ENCODE measurements at places on chromosomes 5 and 9.

GRCh38 chr5:138757061-138757776, 4.0 kb downstream of the CTNNA1 start:
- DNase-seq = no peak

- DNase-seq = no peak
Observed at GRCh38 chr5:128193665-128194390, 110.3 kb downstream of the SLC12A2 start.

GRCh38 chr5:62643556-62644451, 65.2 kb downstream of the LRRC70 start:
- DNase-seq = no peak

- no peak for DNase-seq
Observed at GRCh38 chr5:133844836-133845235, 123.6 kb downstream of the C5orf15 start.

DNA sequence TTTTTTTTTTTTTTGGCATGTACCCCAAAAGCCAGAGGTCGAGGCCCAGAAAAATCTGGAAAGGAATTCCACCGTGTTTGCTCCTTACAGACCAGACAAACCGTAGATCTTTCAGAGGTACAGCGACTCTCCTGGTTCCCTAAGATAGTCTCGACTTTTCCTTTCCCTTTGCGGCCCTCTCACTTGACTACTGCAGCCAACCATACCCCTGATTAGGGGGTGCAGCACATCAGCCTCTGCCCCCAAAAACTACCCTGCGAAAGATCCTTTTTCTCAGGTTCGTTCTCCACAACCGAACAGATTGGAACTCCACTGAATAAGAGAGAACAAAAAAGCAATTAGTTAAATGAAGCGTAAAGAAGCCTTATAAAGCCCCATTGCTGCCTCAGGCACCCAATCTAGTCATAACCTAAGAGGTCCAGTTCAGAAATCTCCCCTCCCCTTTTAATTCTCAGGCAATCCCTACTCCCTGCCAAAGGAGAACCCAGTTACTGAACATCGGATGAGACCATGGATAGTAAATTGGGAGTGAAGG, 379 bp upstream of the TICAM2 start:
- no peak for DNase-seq

GRCh38 chr9:115374724-115375268, 256.8 kb upstream of the TNC start:
- DNase-seq = no peak

GRCh38 chr9:28915202-28915930, 1342.1 kb upstream of the C9orf72 start:
- DNase-seq = no peak

- no peak for DNase-seq
Observed at GRCh38 chr5:176508603-176509002, 28.6 kb downstream of the RNF44 start.

DNA sequence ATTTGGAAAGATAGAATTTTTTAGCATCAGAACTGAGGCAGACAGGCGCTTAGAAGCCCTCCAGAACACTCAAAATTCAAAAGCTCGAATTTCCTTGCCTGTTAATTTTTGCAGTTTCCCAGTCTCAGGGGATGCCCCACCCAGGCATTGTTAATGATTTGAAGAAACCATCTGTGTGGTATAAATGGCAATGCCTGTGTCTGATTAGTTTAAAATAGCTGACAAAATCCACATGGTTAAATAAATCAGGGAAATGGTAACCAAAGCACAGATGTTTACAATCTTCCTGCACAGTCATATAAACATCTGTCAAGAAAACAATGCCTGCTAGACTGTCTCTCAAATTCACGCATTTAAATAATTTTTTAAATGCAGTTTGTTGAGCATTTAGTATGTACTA, 185.2 kb upstream of the RGMB start:
- no peak for DNase-seq

GRCh38 chr5:74070766-74071165, 444.8 kb downstream of the ARHGEF28 start:
- DNase-seq = no peak

- DNase-seq = no peak
Observed at GRCh38 chr5:3678801-3679200, 83.2 kb downstream of the IRX1 start.

DNA sequence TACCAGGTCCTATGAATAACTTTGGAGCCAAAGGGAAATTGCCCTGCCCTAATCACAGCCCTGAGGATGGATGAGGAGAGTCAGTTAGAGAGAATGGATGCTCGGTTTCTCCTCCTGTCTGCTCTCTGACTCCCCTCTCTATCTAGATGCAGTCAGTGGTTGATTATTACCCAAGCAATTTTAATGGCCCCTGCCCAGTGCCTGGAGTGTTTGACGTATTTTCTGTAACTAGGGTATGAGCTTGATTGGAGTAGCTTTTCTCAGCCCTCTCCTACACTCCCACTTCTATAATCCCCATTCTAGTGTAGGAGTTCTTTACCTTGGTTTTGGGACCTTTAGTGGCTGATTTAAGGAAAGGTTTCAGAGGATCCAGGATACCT, 60.4 kb downstream of the DOCK2 start:
- no peak for DNase-seq

DNA sequence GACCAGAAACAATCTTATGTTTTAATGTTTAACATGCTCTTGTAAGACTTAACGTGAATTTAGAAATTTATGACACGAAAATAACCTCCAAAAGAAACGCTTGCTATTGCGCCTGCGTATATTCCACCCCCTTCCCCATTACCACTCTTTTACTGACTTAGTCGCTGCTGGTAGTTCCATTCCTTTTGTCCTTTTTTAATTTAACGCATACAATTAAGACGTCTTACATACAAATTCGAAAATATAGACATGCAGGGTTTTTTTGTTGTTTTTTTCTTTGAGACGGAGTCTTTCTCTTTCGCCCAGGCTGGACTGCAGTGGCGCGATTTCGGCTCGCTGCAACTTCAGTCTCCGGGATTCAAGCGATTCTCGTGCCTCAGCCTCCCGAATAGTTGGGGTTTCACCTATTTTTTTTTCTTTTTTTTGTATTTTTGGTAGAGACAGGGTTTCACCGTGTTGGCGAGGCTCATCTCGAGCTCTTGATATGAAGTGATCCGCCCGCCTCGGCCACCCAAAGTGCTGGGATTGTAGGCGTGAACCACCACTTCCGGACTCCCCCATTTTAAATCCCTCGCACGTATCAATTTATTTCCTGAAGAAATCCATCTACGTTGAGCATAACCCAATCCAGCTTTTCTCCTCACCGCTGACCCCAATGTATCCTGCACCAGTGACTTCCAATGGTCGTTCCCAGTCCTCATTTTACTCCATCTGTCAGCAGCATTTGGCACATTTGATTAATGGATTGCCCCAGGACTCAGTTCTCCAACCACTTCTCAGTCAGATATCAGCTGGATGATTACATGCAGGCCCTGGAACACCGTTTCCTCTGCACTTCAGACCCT, 684 bp upstream of the MED7 start:
- DNase-seq = peak; percentile 20

DNA sequence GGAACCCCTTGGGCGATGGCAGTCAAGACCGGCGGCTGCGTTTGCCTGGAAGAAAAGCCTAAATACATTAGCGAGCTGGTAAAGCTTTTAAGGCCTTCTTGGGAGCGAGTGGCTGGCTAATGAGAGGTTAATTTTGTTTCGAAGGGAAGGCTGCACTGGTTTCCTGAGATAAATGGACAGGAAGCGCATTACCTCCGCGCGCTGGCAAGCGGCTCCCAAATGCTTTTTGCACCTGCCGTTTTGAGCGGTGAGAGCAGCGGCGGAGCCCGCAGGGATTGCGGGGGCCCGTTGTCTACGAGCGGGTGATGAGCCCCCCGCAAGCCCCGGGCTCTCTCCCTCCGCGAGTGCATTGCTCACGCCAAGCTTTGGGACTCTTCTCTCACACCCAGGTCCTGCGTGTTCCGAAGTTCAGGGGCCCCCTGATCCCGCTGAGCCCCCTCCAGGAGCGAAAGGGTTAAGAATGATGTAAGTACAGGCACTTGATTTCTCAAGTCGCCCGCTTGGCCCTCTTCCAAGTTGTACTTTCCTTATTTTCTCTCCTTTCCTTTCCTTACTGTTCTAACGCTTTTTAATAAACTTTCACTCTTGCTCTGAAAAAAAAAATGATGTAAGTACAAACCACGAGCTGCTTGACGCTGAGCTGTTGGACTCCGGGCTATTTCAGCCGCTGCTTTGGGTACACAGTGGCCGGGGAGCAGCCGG, 3.1 kb upstream of the RGMB start:
- DNase-seq = no peak

DNA sequence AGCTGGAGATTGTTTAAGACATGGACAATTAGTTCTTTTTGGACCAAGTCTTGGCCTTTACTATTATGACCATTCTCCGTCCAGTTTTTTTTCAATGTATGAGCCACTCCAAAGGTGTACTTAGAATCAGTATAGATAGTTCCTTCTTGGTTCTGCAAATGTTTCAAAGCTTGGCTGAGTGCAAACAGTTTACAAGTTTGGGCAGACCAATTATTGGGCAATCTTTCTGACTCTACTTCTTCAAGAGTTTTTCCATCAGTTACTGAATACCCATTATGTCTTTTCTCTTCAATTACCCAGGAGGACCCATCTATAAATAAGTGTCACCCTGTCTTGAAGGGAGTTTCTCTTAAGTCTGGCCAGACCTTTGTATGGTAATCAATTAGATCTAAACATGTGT, 15.5 kb downstream of the IFT74 start:
- DNase-seq = no peak

GRCh38 chr9:127419348-127419747, 4.8 kb upstream of the ZNF79 start:
- DNase-seq = no peak

- no peak for DNase-seq
Observed at GRCh38 chr9:79573412-79573923, 1.7 kb downstream of the TLE4 start.

- no peak for DNase-seq
Observed at GRCh38 chr5:163436515-163436914, 880 bp upstream of the CCNG1 start.

DNA sequence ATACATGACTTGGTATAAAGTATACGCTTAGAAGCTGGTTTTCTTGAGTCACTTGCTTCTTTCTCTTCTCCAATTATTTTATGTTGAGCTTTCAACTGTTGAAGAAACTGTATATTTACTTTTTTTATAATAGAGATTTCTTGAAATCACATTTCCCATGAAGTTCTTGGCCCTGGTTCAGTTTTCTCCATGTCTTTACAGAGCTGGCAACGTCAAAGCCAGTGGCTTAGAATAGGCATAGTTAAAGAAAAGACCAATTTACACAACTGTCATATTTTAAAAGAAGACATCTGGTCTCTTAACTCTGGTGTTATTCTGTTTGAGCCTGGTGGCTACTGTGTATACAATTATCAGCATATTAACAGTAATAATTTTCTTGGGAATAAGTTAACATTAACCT, 1249.3 kb downstream of the CDH12 start:
- DNase-seq = no peak

- no peak for DNase-seq
Observed at GRCh38 chr5:44183753-44184152, 205.5 kb downstream of the FGF10 start.

- DNase-seq = no peak
Observed at GRCh38 chr5:176407456-176408251, 8.7 kb downstream of the CLTB start.

GRCh38 chr9:14424983-14425382, 111.0 kb upstream of the NFIB start:
- no peak for DNase-seq

- no peak for DNase-seq
Observed at GRCh38 chr5:88396000-88396535, 127.4 kb upstream of the TMEM161B start.

DNA sequence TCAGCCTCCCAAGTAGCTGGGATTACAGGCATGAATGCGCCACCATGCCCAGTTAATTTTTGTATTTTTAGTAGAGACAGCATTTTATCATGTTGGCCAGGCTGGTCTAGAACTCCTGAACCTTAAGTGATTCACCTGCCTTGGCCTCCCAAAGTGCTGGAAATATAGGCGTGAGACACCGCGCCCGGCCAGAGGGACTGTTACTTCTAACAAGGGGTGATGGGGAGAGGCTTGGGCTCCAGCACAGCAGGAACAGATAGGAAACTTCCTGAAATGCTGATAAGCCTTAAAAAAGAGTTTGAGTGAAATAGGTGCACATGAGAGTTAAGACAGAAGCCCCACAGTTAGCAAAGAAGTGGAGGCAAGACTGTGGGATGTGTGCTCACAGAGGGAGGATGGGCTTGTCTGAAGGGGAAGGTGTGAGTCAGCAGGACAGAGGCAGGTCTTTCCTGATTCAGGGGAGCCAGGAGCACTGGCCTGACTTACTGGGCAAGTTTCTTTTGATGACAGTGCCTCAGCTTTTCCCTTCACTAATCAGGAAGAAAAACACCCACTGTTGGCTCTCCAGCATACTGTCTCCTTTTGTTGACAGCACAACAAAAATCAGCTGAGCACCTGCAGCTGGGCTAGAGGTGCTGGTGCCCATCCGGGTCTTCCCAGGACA, 68.4 kb downstream of the RAD23B start:
- no peak for DNase-seq

DNA sequence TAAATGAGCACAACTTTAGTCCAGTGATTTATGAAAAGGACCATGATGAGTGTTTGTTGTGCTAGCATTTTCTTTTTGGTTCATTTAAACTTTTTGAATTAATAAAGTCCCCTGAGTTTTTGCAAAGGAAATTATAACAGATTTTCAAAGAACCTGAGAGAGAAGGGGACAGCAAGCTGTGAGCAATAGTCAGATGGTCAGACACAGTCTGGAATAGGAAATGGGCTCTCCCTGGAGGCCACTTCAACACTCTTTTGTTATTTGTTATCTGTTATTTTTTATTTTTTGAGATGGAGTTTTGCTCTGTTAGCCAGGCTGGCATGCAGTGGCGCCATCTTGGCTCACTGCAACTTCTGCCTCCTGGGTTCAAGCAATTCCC, 171.1 kb downstream of the ARHGEF28 start:
- no peak for DNase-seq

DNA sequence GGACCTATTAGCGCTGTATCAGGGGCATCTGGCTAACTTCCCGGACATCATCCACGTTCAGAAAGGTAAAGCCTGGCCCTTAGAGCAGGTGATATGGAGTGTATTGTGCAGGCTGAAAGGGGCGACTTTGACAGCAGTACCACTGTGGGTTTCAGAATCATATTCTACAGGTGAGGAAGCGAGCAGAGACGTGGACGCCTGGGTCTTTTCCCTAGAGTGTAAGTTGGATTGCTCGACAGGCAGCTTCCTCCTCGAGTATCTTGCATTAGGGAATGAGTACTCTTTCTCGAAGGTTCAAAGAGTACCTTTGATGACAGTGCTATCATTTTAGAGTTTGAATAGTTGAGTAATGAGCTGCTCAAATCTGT, 1.9 kb downstream of the SNX18 start:
- DNase-seq = no peak

All from stimulated activated CD8-positive, alpha-beta memory T cell treated with anti-CD3 and anti-CD28 coated beads, Interleukin-2, amount 100 ng/mL, for 1 hour (primary cell).